ENCODE measurements at places on chromosomes 5 and 9.

DNA sequence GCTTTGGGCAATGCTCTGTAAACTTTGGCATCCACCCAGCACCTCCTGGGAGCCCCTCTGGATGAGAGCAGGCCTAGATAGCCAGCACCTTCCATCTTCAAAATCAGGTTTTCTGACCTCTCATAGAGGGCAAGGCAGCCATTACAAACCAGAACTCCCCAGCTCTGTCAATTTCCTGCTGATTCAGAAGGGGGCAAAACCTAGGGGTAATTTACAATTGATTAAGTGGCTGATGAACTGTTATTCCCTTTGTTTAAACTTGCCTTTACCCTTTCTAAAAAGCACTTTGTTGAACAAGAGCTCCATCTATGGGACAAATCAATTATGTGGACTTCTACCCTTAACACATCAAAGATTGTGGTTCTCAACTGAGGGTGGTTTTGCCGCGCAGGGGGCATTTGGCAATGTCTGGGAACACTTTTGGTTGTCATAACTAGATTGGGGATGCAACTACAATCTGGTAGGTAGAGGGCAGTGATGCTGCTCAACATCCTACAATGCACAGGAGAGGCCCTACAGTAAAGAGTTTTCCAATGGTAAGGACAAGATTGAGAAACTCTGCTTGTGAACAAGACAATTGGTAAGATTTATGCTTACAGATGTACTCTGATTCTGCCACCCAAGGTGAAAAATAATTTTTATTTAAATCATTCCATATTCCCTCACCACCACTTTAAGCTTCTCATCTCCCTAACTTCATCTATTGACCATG lies 184.1 kb downstream of the MARCHF11 start:
- DNase-seq: no peak

GRCh38 chr9:120443489-120443888 lies 136.5 kb downstream of the CDK5RAP2 start:
- no peak for DNase-seq

DNA sequence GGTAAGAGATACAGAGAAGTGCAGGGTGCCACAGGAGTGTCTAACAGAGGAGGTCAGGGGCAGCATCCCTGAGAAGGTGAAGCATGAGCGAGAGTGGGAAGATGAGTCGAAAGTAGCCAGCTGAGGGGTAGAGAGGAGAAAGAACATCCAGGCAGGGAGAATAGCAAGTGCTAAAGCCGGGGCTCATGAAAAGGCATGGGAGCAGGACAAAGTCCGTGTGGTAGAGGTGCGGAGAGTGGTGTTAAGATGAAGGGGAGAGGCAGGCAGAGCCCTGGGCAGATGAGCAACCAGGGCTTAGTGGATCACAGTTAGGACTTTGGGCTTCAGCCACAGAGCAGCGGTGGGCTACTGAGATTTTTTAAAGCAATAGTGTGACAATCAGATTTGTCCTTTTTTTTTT lies 10.5 kb downstream of the SLC22A5 start:
- no peak for DNase-seq

- DNase-seq: no peak
Measured at GRCh38 chr9:90846770-90847419, 45.3 kb downstream of the SYK start.

DNA sequence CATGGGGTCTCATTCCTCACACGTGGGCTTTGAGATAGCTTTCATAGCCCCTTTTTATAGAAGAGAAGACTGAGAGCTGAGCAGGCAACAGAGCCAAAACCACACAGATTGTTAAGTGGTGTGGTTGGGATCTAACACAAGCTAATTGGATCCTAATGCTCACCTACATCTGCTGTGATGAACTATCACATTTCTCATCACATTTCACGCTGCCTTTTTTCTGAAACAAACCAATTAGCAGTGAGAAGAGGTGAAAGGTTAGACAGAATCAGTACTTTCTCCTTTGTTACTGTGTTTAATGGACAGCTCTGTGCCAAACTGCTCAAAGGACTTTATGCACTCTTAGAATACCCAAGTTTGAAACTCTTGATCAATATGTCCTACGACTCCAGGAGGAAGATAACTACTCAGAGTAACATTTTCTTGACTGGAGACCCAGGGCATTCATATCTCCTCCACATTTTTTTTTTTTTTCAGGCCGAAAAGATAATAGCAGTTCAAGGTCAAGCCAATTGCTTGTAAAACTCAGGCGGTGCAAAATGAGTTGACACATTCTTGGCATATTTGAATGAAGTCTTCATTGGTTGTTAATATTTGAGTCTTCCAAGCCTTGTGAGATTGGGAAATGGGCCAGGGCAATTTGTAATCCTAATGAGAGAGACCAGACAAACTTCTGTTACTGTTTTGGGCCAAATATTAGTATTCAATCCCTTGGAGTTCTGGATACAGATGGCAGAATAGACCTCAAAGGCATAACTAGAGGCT lies 138.4 kb downstream of the KCTD16 start:
- DNase-seq: no peak

DNA sequence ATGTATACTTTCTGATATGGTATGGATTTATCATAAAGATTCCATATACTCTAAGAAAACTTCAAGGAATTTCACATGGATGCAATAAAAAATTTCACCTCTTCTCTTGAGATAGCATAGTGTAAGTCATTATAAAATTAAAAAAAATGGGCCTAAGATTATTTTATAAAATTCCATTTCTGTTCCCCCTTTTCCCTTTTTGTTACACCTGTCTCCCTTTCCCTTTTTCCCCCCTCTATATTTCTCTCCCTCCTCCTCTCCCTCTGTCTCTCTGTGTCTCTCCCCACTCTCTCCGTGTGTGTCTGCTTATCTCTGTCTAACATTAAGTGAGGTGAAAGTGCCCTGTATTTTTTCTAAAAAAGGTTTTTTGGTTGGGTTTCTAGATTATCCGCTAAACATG lies 180.2 kb downstream of the NIPBL start:
- DNase-seq: no peak

- DNase-seq: no peak
Measured at GRCh38 chr5:158910782-158911692, 188.7 kb downstream of the EBF1 start.

- no peak for DNase-seq
Measured at GRCh38 chr9:106916466-106917235, 53.7 kb downstream of the ZNF462 start.

DNA sequence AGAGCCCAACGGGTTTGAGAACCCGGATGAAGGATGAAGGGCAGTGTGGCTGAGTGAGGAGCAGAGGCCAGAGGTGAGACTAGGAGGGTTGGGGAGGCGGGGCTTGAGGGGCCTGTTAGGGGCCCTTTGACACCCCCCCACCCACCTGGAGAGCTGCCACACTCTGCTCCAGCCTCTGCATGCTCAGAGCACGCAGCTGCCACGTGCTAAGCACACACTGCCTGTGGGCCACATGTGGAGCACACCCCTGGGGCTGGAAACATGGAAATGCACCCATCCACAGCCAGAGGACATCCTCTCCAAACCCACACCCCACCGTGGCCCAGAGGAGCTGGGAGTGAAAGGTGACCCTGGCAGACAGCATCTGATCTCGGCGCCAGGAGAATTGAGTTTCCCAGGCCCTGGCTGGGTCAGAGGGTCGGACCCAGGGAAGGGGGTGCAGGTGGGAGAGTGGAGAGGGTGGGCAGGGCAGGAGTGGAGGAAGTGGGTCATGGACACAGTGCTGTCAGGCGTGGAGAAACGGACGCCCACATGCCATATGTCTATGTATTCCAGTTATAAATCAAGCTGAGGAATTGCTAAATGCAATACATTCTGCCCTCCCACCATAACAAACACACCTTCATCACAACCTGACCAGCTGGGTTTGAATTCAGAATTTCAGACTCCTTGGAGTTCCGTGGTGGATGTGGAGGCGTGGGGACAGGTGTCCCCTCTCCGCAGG lies 5.9 kb downstream of the DNM1 start:
- DNase-seq: no peak

GRCh38 chr9:79813258-79813638 lies 241.5 kb downstream of the TLE4 start:
- no peak for DNase-seq

DNA sequence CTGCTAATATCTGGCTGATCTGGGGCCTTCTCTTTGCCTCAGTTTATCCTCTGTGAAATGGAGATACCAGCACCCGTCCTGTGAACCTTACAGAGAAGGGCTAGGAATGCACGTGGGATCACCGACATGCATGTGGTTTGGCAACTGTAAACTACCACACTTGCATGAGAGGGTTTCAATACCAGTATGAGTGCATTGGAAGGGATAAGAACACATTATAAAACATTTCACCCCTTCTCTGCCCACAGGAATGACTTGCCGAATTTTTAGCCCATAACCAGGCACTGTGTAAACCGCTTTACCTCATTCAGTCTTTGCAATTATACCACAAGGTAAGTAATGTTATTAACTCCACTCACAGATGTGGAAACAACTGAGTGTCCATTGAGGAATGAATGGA lies 8.9 kb upstream of the RAB14 start:
- no peak for DNase-seq

- no peak for DNase-seq
Measured at GRCh38 chr9:37915911-37916470, 12.1 kb upstream of the SLC25A51 start.

DNA sequence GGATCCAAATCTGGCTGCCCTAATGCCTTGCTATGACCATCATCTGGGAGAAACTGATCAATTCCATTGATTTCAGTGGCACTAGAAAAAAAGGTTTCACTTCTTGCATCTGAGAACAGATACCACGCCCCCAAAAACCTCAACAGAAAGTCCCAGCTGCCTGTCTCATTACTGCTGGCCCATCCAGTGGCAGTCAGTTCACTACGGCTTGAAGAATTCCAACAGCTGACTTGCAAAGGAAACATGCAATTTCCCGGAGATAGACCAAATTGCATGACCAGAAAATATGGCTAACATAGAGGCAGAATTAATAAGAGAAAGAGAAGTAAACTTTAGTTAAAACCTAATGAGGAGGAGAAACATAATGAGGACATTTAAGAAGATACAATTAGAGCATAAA lies 48.6 kb downstream of the UGCG start:
- peak; percentile 63 for DNase-seq

DNA sequence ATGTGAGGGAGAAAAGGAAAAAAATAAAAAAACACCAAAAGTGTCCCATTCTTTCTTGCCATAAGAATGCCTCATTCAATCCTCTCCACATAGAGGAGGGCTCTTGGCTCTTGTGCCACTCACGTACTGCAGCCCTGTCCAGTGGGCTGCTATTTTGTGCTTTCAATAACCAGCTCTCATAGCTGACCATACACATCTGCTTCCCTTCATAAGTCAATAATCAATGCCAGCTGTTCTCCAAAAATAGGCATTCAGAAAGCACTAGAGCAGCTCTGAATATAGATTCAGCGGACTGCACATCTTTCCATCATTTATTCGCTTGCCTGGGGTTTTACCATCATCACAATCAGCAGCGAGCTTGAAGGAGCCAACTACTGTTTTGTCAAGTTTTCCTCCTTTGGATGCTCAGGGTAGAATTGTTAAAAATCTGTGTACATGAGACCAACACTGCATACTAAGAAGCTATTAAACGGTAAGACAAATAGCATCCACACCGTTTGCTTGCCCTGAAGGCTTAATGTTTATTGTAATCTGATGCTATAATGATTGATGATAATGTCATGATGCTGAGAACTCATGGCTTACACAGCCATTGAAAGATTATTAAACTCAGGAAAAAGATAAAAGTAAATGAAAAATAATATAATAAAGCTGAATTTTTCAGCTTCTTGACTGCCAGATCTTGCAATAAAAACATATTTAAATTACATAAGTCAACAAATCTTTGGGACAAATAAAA lies 80.0 kb downstream of the OXCT1 start:
- no peak for DNase-seq

- no peak for DNase-seq
Measured at GRCh38 chr9:132988244-132989013, 9.9 kb downstream of the GFI1B start.

DNA sequence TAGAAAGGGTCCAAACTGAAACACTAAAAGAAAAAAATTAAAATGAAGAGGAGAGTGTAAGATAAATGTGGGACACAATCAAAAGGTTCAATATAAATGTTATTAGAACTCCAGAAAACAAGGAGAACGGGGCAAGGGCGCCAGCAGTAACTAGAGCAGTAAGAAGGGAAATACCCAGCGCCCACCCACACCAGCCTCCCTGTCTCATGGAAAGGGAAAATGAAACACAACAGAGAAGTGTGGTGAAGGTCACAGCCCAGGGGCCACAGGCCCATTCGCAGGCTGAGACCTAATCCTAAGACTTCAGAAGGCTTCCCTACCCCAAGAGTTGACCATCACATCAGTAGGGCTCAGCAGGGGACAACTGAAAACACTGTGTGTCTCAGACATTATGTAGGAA lies 45.8 kb upstream of the CLK4 start:
- no peak for DNase-seq

GRCh38 chr9:74753650-74754049 lies 134.1 kb downstream of the TRPM6 start:
- DNase-seq: no peak

DNA sequence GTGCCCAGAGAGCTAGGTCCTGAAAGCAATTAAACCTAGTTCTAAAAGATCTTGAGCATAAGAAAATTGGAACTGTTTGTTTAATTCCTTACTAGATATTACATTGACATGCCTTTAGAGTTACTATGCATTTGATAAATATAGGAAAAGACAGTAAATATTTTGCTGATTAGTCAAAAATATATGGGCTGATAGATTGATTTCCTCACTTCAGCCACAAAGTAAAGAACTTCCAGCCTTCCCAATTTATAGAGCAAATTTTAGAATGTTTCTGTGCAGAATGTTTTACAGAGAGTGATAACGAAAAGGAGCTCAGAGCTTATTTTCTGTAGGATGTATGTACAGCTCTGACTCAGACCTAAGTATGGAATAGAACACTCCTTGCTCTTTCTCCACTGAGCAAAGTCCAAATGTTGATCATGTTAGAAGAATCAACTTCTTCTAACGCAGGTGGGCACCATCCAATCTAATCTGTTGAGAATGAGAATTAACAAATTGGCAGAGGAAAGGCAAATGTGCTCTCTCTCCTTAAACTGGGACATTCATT lies 72.9 kb upstream of the PAM start:
- DNase-seq: no peak

GRCh38 chr5:33583332-33583731 lies 142.6 kb downstream of the TARS1 start:
- no peak for DNase-seq

GRCh38 chr9:126839301-126839700 lies 21.1 kb upstream of the ZBTB34 start:
- no peak for DNase-seq

GRCh38 chr9:18756712-18757125 lies 276.3 kb downstream of the SAXO1 start:
- no peak for DNase-seq

DNA sequence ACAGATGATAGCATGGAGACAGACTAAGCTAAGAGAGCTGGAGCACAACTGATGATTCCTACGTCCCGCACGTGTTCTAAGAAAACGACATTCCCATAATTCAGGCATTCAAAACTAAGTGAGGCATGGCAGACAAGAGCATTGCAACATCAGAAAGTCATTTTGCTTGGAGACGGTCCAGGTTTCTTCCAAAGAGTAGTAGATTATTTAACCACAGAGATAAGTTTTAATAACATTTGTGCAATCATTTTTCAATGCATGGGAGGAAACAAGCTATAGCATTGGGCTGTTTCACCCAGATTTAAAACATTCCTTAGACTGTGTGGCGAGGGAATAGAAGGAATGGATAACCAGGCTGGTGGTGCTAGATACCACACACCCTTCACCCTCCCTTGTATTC lies 117.2 kb downstream of the APBA1 start:
- DNase-seq: no peak

- DNase-seq: no peak
Measured at GRCh38 chr5:96969366-96969765, 33.5 kb downstream of the LNPEP start.

Measured in GM12864 (cell line).